ENCODE measurements at places on chromosomes 4 and X.
A peak's percentile ranks its signal among the peaks of the same experiment; 100 is the strongest.

- DNase-seq = no peak
These were observed at the start of the genes CSAG1 and MAGEA12 for GRCh38 chrX:152733261-152733975. TSS of gene CSAG1 (minus strand) at chrX:152733721. CDS start at chrX:152732460, 1,261 bp downstream. TSS of gene MAGEA12 (plus strand) at chrX:152733757. CDS start at chrX:152736162, 2,405 bp downstream.

GRCh38 chrX:10548688-10549087 lies 71.7 kb downstream of the MID1 start:
- DNase-seq = no peak

- DNase-seq = no peak
These were observed 15.0 kb downstream of the RPS4X start for GRCh38 chrX:72262077-72262476.

DNA sequence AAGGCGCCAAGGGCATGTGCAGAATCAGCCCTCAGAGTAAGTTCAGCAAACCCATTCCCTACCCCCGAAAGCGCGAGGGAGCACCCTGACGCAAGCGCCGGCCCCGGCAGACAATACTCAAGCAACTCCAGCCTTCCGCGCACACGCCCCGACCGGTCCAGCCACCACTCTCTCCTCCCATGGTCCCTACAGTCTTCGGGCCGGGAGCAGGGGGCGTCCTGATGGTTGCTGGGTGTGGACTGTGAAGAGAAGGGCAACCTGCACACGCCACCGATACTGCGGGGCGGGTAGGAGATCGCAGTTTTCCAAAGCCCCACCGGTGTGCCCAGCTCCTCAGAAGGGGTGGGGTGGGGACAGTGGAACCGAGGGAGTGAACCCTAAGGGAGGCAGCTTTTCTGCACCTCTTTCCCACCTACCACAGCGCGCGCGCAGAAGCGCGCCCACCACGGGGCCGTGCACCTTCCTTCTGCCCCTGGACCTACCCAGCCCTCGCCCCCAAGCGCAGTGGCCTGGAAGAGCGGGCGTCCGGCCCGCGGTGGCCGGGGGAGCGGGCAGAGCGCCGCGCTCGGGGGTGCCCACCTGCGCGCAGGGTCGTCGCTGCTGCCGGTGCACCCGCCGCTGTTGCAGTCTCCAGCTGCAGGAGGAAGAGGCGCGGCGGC lies 650.2 kb upstream of the DIPK2B start:
- peak; percentile 14 for DNase-seq

GRCh38 chr4:144355811-144356757 lies 215.6 kb upstream of the GYPA start:
- no peak for DNase-seq

DNA sequence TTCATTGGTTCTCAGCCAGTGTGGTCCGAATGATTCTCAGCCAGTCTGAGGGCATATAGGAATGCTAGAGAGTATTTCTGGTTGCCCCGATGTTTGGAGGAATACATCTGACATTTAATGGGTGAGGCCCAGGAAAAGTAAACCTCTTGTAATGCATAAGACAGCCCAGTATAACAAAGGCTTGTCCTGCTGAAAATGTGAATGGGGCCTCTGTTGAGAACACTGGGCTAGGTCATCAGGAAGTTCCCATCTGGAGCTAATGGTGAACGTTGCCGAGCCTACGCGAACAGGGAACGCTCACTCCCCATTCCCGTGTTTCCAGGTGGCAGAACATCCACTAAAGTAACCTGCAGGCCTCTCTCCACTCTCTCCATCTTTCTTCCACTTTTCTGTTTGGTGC lies 132.0 kb upstream of the CLNK start:
- no peak for DNase-seq

DNA sequence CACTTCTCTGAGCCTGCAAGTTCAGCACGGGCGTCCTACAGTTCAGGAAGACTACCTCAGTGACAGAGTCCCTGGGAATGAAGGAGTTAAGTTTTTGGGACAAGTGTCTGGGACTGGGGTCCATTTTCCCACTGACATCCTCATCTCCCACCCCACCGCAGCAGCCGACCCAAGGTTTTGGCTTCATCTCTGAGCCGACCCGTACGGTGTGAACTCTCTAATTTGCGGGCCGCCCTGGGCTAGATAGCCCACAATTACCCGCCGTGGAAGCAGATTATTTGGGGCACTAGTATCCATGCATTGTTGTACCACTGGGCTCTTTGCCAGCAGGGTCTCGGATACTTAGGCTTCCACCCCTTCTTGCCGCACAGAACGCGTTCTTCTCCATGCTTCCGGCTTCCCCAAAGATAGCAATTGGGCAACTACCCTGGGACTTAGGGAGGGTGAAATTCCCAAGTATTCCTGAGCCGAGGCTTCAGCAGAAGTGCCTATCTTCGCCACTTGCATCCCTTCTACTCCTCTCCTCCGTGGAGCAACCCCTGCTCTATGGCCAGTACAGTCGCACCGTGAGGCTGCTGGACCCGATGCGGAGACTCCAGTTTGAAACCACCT lies 2.4 kb downstream of the IL1RAPL2 start:
- no peak for DNase-seq

DNA sequence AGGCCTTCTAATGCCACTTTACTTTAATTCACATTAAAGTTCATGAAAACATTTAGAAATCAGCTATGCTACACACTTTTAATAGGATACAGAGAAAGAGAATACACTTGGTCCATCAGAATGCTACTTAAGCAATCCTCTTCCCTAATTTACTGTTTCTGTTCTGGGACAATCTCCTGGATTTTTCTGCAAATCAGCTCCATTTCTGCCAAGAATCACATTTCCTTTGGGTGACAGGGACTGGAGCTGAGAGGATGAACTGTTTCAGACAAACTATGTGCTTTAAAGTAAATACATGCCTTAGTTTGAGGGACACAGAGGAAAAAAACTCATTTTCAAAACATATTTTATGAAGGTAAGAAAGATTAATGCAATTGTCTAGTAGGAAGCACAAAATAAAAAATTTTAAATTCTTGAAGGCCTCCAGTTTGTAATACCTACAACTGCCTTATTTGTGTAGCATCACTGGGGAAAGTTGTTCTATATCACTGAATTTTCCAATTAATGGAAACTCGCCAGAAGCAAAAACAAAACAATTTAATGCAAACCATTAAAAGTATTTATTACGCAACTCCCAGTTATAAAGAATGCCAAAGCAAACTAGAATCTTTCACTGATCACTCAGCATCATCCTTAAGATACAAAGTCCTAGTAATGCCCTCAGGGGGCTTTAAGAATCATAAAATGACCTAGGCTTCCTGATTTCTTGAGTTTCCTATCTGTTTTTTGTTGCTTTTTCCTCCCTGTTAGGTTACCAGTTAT lies 36.3 kb downstream of the BCLAF3 start:
- no peak for DNase-seq

DNA sequence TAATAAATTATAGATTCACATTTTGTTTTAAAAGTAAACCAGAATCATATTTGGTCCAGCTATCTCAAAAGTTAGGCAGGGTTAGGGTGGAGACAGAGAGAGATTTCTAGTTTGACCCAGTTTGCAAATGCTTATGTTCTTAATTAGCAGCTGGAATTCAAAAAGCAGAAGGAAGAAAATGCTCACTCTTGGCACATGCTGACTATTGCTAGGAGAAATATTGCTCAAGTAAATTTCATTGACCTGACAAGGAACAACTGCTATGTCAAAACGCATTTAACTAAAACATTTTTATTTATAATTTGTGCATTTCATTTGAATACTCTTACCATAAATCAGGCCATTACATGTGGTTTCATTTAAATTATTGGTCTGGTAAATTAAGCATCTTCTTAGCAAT lies 131.8 kb downstream of the GLRA3 start:
- no peak for DNase-seq

- DNase-seq = no peak
These were observed 141.7 kb downstream of the BRWD3 start for GRCh38 chrX:80667967-80668366.

DNA sequence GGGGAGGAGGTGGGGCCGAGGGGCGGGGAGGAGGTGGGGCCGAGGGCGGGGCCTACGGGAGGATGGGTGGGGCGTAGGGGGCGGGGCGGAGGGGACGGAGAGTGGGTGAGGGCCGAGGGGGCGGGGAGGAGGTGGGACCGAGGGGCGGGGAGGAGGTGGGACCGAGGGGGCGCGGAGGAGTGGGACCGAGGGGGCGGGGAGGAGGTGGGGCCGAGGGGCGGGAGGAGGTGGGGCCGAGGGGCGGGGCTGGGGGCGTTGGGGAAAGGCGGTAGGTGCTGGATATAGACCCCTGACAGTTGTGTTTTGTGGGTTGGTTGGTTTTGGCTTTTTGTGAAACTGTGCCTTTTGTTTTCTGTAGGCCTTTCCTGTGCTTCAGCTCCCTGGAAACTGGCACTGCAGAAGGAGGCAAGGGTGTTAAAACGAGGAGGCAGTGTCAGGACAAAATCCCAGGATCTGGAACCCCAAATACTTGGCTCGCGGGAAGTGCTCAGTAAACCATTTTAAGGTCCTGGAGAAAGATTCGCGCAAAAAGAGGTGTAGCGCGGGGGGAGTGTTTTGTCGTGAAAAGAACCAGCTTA lies 580 bp upstream of the MMGT1 start:
- DNase-seq = peak; percentile 63

DNA sequence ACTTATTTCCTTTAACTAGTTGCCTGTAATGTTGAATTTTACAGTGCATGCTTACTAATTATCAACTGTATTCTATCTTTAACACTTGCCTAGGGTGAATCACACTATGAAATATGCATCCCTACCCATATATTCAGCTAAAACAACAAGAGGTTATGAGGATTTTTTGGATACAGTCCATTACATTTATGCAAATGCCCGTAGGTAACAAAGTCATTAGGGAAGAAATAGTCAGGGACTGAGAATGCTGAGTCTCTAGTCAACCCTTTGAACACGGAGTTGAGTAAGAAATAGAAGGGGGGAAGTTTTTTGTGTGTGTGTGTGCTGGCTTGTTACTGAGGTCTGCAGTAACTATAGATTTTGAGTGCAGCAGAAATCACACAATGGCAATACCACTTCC lies 26.1 kb upstream of the CBLL2 start:
- DNase-seq = no peak

GRCh38 chr4:189178125-189178746 lies 762.4 kb upstream of the FRG1 start:
- no peak for DNase-seq
